ENCODE measurements at places on chromosomes 3 and 15. TPM values are rescaled to one million over a fixed set of nuclear protein-coding genes. Genes with fewer than 3 reads are reported as not detected.

DNA sequence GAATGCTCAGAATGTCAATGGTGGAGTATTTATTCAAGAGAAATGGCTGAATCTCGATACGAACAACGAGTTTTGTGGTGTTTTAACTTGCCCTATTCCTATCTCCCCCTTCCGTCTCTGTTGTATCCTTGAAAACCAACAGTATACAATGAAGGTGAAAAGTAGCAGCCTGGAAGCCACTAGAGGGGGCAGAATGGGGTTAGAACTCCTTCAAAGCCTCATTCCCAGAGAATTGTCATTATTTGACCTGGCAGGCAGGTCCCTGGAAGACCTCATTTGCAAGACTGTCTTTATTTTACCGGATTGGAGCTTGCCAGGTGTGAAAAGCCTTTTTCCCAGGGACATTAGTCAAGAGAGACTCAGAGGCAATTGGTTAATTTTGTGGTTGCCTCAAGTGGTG, 139.4 kb downstream of the LRRC28 start:
- no peak overlapping the region for H3K4me3 ChIP-seq
- H3K4me1 ChIP-seq = peaks cover 22% of the 10 kb centered on the region
- no peak overlapping the region for H3K27ac ChIP-seq
- no peaks in the 10 kb centered on the region for H3K27me3 ChIP-seq

DNA sequence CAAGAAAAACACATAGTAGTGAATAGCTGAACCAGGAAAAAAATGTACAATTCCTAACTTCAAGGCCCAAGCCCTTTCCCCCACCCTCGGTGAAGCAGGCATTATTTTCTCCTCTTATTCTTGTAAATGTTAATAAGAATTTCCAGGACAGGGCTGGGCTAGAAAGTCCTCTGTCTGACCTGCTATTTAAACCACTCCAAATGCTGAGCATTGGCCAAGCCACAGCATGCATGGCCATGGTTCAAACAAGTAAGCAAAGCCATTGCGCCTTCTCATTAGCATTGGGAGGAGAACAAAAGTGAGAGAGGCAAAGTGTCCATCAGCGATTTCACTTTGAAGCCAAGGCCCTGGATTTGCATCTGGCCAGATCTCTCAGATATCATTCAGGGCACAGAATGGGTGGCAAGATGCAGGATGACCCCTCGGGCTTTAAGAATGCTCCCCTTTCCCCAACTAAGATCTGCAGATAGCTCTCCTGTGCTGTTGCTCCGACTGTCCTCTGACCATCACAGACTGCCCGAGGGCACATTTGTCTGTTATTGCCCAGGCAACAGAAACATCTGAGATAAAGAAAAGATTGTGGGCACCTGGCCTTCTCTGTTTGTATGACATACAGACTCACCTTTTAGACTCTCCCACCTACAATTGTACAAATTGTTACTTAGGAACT, 46.3 kb downstream of the CEMIP start:
- H3K27me3 ChIP-seq = no peaks in the 10 kb centered on the region
- no peak overlapping the region for H3K4me3 ChIP-seq
- DNase-seq = no peak
- peaks cover 11% of the 10 kb centered on the region for H3K36me3 ChIP-seq
- peaks cover 2% of the 10 kb centered on the region for H3K4me1 ChIP-seq

The GOLGA6L7 gene
- not detected for total RNA-seq

DNA sequence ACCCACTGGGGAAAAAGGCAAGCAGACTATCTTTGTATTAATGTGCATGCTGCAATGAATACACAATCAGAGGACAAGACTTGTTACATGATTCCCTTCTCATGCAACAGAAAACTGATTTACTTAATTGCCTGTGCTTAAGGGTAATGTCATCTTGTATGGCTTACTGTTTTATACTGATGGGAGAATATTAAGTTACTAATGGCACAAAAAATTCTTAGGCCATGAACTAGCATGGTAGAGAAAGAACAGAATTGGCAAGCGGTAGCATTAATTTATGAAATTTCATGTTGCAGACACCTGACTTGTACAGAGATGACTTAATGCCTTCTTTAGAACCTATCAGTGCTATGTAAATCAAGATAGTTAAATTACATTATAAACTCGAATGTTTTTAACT, 282.3 kb downstream of the CNTN3 start:
- H3K36me3 ChIP-seq = peaks cover 1% of the 10 kb centered on the region
- H3K27ac ChIP-seq = no peak overlapping the region
- H3K4me1 ChIP-seq = no peaks in the 10 kb centered on the region
- no peaks in the 10 kb centered on the region for H3K27me3 ChIP-seq
- no peak overlapping the region for H3K4me3 ChIP-seq

The BSN gene
- 0.82 TPM for total RNA-seq

The COLQ gene
- 5.6 TPM for total RNA-seq

The USP4 gene
- total RNA-seq = 31.6 TPM

DNA sequence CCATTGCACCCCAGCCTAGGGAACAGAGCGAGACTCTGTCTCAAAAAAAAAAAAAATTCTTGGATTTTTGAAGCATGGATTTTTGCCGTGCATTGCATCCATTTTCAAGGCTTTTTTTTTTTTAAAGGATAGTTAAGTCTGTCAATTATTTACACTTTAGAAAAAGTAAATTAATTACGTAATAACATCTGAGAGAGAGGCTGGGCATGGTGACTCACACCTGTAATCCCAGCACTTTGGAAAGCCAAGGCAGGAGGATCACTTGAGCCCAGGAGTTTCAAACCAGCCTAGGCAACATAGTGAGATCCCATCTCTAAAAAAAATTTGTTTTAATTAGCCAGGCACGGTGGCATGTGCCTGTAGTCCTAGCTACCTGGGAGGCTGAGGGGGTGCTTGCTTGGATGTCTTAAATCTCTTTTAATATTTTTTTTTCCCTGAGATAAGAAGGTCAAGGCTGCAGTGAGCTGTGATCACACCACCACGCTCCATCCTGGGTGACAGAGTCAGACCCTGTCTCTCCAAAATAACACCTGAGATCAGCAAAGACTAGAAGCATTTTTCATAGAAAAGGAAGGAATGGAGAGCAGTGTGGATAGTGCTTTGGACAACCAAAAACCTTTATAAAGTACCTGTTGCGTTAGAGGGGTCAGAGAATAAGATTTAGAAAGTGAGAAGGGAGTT, 6.8 kb upstream of the SENP7 start:
- H3K4me3 ChIP-seq = no peak overlapping the region
- peaks cover 16% of the 10 kb centered on the region for H3K27me3 ChIP-seq
- no peak overlapping the region for H3K27ac ChIP-seq
- H3K36me3 ChIP-seq = no peaks in the 10 kb centered on the region
- no peak for DNase-seq

The C15orf62 gene
- total RNA-seq = 0.12 TPM

The TRPM1 gene
- total RNA-seq = not detected

The LSAMP gene
- 1.8 TPM for total RNA-seq

DNA sequence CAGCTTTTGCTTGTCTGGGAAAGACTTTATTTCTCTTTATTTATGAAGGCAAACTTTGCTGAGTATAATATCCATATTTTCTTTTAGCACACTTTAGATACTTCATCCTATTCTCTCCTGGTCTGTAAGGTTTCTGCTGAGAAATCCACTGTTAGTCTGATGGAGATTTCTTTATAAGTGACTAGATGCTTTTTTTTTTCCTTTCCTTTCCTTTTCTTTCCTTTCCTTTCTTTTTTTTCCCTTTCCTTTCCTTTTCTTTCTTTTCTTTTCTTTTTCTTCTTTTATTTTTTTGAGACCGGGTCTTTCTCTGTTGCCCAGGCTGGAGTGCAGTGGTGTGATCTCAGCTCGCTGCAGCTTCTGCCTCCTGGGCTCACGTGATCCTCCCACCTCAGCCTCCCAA, 38.4 kb downstream of the TOPAZ1 start:
- DNase-seq = no peak
- peaks cover 2% of the 10 kb centered on the region for H3K36me3 ChIP-seq
- H3K4me3 ChIP-seq = no peak overlapping the region
- no peak overlapping the region for H3K27ac ChIP-seq
- no peaks in the 10 kb centered on the region for H3K4me1 ChIP-seq

Measured in chondrocyte (in vitro differentiated cells).